ENCODE measurements at places on chromosomes 4 and X.

GRCh38 chrX:5458300-5458842, 770.3 kb downstream of the NLGN4X start:
- DNase-seq = no peak

GRCh38 chr4:10524196-10524833, 67.1 kb upstream of the ZNF518B start:
- no peak for DNase-seq

DNA sequence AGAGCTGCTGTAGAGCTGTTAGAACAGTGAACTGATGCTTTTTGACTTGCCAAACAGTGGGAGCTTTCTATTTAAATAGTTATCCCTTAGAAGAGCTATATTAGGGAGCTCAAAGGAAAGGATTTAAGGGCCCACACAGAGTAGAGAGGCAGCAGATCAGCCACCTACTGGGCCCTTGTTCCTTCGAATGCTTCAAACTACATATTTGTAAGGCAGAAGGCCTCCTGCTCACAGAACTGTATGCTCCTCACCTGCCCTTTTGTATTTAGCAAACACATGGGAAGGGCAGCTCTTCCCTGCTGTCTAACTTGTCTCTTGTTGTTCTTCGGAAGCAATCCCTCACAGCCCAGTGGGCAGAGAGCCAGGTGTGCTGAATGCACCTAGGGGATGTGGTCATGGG, 38.0 kb downstream of the IL1RAPL1 start:
- DNase-seq = no peak

DNA sequence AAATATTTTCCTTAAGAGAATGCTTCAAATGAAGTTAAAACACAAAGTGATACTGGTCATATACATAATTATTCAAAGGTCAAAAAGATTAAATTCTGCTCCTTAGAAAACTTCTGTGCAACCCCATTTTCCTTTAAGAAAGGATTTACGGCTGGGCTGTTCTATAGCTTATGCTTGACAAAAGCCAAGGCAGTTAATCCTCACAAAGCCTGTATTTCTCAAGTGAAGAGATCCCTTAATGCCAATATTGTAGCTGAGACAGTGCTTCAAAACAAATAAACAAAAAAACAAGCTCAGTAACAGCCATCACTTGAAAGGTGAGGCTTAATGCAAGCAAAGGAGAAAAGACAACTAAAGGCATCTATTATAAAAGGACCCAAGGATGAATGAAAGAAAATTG, 42.5 kb downstream of the BTC start:
- no peak for DNase-seq

DNA sequence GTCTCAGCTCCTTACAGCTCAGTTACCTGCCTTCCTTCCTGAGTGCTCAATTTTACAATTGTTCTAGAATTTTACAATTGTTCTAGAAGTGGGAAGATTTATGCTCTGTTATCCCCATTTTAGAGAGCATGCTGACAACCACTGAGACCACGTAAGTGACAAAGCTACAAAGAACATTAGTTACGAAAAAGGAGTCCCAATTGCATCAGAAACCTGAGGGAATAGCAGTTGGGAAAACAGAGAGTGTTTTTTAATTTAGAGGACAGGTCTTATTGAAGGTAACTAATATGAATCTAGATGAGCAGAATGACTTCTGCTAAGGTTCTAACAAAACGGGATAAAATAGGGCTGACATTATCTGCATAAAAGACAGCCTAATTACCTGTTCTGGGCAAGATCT, 103.3 kb downstream of the THOC2 start:
- no peak for DNase-seq

DNA sequence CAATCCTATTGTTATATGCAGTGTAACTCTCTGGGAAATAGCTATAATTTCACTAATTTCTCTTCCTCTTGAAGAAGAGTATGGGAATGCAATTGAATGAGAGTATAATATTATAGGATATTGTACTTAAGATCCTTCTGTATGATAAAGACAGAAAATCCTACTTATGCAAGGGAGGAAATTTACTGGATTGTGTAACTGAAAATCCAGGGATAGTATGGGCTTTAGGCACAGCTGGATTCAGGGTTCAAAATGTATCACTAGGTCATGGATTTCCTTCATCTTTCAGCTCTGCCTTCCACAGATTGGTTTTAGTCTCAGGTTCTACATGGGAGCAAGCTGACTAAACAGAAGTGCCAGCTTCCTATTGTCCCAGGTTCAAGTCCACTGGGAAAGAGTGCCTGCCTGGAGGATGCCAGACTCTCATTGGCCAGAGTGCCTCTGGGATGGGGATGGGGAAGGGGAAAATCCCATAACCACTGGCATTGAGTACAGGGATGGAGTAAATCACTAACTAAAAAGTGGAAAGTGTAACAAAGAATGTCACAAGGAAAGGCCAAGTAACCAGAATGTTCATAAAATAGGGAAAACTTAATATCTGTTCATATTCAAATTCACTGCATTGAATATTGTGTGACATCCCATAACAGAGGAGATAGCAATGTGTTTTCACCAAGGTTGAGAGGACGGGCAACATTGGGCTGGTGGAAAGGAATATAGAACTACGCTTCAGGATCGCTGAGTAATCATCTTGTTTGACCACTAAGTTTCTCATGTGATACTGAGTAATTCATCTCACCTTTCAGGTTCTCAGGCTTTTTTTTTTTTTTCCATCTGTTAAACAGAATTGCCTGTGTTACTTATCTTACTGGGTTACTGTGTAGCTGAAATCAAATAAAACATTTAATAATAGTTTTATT, 75.7 kb downstream of the ANXA3 start:
- DNase-seq = no peak

DNA sequence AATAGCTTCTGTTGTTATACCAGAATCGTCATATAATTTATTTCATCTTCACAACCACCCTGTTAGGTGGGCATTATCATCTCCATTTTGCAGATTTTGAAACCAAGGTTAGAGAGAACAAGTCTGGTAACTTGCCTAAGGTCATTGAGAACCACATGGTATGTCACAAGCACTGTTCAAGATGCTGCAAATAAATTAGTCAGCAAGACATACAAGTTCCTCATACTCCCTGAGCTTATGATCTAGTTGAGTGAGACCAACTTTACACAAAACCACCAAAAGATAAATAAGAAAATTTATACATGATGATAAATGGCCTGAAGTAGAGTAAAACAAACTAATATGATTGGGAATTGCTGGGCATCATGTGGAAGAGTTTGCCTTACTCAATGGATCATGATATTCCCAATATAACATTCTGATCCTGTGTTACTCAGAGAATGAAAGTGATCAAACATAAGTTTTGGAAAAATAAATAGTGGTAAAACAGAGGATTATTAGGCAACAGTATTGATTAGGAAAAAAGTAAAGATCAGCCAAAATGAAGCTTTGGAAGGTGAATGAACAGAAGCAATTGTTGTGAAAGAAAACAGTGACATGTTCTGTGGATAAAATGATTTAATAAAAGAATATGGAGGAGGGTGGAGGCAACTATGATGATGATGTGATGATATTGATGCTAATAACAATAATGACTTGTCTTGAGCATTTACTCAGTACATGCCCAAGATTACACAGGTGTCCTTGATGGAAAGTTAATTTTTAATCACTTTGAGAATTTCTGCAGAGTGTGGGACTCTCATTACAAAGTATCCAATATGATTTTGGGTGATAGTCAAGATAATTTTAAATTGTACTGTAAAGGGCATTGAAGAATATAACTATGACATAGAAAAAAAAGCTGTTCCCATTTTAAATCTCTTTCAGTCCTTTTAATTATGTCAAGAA, 34.1 kb upstream of the IL1RAPL1 start:
- no peak for DNase-seq

Data from activated CD8-positive, alpha-beta memory T cell treated with anti-CD3 and anti-CD28 coated beads for 24 hours (primary cell).